ENCODE measurements at places on chromosomes 6 and 20.

DNA sequence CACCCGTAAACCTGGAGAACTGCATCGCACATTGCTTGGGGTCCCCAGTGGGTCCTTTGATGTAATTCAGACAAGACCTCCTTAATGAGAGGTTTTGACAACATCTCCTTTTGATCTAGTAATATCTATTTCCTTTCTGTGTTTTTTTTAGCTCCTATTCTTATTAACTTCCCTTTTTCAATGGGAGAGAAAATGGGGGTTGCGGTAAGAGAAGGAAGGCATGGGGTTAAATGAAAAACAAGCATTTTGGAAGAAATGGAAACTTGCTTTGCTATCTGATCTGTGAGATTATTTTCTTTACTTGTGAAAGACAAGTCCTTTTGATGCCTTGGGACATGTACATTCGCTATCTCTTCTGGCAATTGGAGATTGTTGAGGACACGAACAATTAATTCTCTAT, 418.6 kb upstream of the MAN1A1 start:
- DNase-seq: no peak

DNA sequence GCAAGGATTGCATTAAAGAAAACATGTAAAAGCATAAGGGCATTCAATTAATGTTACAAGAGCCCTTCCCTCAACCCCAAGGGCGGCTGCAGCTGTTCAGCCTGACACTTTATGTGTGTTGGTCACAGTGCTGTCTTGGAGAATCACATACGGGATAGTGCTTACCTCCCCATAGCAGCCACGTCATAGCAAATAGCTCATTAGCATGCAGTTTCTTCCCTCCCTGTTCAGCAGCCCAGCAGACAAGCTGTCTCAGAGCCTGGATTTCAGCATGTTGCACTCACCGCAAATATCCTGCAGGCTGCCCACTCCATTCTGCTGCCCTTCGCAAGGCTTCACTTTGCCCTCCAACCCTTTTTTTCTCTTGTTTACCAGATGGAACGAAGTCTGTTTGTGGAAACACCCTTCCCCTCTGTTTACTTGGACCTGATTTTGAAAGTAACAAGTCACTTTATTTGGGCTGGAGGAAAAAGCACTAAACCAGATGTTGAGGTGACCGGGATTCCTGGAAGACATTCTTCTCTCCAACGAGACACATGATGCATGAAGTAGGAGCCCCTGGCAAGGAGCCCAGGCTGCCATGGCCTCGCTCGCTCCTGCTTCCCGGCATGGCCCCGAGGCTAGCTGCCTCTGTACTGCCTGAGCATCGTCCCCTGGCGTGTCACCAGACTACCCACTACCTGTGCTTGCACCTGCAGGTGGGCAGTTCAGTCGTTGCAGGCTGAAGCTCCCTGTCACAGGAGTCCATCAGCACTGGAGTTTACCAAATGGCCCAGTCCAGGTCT, 151.6 kb upstream of the GMDS start:
- DNase-seq: no peak

DNA sequence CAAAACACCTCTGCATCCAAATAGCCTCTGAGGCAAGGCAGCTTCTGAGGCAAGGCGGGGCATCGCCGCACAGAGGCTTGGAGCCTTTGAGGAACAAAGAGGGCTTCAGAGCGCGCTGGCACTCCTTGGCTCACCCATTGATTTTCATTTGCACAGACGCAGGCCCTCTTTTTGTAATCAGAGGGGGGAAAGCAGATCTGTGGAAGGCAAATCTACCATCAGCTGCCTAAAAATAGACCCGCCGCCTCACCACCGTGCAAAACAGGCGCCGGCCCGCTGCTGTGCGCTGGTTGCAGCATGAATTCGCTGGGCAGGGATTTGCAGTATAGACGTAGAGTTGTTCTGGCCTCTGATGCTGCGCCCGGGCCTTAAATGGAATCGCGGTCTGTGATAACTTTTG, 69.9 kb upstream of the STMND1 start:
- DNase-seq: no peak

DNA sequence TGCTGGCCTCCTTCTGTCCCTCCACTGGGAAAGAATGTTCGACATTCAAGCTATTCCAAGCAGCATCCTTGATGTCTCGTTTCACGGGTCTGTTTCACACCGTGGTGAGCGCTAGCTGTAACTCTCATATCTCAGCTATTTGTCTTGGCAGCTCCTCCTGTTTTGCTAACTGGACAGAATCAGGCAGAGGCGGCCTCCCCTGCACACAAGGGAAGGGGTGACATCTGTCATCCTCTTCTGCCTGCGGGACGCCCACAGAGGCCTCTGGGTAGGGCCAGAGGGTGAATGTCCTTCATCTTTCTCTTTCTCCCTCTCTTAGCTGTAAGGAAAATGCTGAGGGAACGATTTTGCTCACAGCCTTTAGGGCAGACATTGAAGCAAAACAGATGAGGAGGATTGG, 232.8 kb upstream of the GMDS start:
- DNase-seq: no peak

- no peak for DNase-seq
Observed at GRCh38 chr6:101284131-101284530, 109.4 kb upstream of the GRIK2 start.

GRCh38 chr6:52537001-52537753, 39.7 kb downstream of the TRAM2 start:
- DNase-seq: no peak

DNA sequence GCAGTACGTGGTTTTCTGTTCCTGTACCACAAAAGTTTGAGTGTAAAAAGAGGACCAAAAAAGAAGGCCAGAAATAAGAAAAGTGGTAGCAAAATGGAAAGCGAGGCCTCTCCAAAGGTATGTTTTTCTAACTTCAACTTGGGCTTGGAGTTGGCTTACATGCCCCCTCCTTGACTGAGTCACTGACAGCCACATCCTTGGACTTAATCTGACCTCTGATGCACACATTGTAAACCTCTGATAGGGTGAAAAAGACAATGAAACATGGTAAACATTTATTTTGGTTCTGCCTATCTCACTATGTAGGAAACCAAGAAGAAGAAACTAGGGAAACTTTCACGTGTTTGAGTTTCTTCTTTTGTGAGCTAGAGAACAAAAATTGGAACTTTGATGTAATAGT, 503.2 kb upstream of the ID4 start:
- no peak for DNase-seq
